Hippocampal formation (tissue), 2 donors: ENCODE measurements at places on chromosomes 1 and 21.

- DNase-seq, result peak; percentile 31
Observed at GRCh38 chr1:52368383-52369172, 2.6 kb upstream of the CC2D1B start.

DNA sequence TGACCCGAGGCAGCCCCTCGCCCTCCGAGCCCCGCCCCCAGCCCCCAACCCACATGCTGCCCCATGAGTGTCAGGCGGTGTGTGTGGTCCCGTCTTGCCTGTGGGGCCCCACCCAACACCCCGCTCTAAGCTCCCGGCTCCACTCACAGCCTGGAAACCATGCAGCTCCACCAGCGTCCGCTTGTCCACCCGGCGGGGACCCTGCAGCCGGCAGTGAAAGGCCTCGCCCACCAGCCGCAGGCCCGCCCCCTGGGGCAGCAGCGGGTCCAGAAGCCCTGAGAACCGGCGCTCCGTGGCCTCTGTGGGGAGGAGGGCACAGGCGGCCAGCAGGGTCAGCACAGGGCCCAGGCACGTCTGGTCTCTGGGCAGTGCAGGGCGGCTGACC, 2.7 kb downstream of the C1QTNF12 start:
- no peak for DNase-seq

DNA sequence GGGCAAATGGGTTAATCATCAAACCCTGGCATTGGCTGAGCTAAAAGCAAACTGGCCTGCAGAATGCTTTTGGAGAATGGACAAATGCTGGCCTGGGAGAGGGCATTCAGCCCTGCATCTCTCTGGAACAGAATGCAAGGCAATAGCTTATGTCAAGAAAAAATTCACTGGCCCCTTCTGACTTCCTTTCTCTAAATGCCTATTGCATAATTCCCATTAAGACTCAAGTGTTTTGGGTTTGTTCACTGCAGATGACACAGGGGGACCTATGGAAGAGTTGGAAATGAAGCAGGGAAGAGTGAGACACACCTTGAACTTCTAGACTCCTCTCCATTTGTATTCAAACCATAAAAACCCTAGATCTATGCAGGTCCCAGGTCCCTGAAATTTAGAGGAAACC, 15.9 kb downstream of the PEA15 start:
- DNase-seq, result no peak

DNA sequence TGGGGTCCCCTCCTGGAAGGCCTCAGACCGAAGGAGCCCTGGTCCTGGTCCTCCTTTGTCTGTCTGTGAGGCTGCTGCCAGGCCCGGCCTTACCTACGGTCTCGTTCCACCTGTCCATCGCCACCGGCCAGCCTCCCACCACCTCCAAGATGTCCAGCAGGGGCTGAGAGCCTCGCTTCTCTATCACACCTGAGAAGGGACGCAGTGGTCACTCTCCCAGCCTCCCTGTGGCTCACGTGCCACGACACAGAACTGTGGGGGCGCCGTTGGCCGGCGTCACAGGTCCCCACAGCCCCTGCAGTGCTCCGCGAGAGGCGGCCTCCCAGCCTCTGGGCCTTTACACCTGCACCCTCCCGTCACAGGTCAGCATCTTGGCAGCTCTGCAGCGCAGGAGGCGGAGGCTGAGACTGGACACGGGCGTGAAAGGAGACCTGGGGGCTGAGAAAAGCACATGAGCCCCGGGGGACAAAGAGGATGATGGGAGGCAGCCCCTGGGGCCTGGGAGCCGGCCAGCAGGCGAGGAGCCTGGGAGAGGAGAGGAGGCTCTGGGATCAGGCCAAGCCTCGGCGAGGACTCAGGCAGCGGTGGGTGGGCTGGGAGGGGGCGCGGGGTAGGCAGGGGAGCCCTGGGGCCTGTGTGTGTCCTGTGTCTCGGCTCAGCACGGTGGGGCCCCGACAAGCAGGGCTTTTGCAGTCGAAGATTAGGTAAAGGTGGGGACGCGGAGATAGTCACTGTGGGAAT, 20.5 kb downstream of the PRXL2B start:
- DNase-seq, result no peak

- DNase-seq, result no peak
Observed at GRCh38 chr1:94678202-94678848, 136.8 kb upstream of the F3 start.

DNA sequence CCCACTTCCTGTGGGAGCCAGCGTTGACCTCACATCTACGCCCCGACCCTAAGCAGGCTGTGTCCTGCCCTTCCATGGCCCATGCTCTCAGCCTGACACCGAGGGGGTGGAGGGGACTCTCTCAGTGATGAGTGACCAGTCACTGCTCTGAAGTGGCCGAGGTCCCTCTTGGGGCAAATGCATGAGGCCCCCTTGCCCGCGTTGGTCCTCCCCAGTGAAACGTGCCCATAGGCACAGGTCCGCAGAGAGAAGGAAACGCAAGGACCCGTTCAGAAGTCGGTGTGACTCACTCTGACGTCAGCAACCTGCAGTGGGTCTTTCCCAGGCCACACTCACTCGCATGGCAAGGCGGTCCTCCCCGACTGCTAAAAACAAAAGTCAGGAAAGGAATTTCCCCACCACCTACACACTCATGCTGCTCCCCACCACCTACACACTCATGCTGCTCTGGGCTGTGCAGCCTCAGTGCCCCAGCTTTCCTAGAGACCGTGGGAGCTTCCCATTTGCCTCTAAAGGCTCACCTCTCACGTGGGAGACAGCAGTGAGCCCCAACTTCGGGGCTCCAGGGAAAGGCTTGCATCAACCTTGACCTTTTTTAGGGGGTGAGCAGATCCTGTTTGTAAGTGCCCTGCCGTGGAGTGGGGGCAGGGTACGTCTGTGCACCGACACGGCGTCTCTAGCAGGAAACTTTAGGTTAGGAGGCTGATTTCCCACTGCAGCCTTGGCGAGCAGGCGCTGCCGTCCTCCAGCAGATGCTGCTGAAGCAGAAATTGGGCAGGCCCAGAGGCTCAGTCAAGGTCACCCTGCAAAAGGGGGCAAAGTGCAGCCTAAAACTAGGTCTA, 11.4 kb downstream of the UBASH3A start:
- DNase-seq, result no peak

DNA sequence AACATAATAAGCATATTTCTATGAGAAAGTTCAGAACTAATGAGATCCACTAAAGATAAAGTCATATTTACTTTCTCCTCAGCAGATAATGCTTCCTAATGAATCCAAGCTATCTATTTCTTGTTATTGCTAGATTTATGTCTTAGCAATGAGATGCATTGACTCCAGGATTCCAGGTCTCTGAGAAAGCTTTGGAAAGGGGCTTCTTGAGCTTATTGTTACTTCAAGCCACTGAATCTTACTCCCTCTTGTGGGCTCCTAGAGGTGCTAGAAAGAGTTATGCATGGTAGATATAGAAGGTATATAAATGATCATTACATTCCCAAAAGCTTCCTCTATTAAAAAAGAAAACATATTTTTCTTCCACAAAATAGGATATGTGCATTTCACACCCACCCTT, 246.4 kb upstream of the ADAMTS5 start:
- no peak for DNase-seq

DNA sequence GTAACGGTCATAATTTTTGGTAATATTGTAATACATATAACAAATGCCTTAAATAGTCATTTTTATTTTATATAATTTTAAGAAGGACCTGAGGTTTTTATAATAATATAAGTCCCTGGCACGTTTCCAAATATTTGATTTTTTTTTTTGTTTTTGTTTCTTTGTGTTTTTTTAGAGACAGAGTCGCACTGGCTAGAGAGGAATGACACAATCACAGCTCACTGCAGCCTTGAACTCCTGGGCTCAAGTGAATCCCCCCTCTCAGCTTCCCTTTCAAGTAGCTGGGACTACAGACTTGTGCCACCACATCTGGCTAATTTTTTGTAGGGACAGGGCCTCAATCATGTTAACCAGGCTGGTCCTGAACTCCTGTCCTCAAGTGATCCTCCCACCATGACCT, 29.7 kb downstream of the ARHGAP29 start:
- no peak for DNase-seq

- no peak for DNase-seq
Observed at GRCh38 chr21:25733859-25734653, 648 bp downstream of the ATP5PF start.

DNA sequence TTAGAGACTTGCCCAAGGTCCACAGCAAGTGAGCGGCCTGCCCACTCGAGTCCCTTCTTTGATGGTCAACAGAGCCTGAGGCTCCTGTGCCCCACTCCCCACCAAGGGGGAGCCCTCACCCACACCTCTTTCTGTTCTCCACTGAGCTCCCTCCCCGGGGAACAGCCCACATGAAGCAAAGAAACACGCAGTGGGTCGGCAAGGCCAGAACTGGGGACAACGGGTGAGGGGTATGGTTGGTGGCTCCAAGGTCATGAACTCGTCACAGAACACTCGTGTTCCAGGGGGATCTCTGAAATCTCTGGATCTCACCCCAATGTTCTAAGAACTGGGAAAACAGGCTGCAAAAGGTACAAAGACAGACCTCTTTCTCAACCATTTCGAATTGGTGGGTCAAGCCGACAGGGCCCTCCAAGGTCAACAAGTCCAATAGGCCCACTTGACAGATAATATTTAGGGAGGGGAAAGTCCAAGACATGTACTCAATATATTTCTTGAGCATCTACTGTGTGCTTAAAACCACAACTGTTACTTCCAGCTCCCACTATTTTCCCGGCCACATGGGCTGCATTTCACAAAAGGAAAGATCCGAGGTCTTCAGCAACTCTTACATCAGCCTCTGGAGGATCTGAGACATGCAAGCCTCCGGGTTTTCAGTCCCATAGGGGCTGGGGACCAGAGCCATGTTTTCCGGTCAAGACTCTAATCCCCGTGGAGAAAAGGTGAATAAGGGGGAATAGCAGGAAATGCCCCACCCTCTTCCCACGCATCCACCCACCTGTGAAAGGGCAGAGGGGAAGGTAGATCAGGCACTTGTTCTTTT, 1.1 kb upstream of the RAP1GAP start:
- no peak for DNase-seq

- no peak for DNase-seq
Observed at GRCh38 chr1:33018112-33018511, 18.6 kb downstream of the AK2 start.

GRCh38 chr1:207362962-207363860, 41.7 kb downstream of the CD55 start:
- DNase-seq, result no peak

DNA sequence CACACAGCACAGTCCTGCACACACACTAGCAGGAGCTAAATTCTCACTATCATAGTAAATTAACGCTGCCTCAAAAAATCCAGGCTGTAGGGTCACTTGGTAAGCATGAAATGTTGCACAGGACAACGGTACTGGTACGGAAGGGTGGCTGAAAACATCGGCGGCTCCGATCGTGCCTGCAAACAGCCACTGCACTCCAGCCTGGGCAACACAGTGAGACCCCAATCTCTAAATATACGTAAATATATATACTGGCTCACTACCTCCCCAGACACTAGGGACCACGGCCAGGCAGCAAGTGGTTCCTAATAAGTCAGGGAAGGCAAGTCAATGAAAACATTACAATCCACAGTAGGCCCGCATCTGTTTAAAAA, 44.3 kb downstream of the GLIS1 start:
- DNase-seq, result no peak

DNA sequence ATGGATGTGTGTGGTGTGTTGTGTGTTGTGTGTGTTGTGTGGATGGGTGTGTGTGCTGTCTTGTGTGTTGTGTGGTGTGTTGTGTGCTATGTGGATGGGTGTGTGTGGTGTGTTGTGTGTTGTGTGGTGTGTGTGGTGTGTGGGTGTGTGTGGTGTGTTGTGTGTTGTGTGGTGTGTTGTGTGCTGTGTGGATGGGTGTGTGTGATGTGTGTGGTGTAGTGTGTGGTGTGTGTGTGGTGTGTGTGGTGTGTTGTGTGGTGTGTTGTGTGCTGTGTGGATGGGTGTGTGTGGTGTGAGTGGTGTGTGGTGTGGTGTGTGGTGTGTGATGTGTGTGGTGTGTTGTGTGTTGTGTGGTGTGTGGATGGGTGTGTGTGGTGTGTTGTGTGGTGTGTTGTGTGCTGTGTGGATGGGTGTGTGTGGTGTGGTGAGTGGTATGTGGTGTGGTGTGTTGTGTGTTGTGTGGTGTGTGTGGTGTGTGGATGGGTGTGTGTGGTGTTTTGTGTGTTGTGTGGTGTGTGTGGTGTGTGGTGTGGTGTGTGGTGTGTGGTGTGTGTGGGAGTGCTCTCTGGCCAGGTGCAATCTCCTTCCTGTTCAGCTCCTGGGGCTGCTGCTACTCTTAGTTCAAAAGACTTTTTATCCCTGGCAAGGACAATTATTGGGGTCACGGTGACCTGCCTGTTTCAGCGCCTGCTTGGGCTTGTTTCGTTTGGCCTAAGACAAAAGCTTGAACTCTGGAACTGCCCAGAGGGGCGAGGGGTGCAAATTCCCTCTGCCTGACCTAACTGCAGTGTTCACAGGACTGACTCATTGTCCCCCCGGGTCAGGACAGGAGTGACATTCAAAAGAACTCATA, 101.1 kb downstream of the UBIAD1 start:
- DNase-seq, result no peak
